ENCODE measurements at places on chromosomes 7 and 10. TPM values are rescaled to one million over a fixed set of nuclear protein-coding genes. Genes with fewer than 3 reads are reported as not detected.

The NRP1 gene
- 421 TPM for total RNA-seq

The DRGX gene
- total RNA-seq, result not detected

The FMC1 gene
- total RNA-seq, result 9.6 TPM

The MTERF1 gene
- 11.0 TPM for total RNA-seq

The JAKMIP3 gene
- under 0.01 TPM for total RNA-seq

The CCL24 gene
- not detected for total RNA-seq

The PTEN gene
- 150 TPM for total RNA-seq

The FIS1 gene
- 97.4 TPM for total RNA-seq

The CALHM3 gene
- not detected for total RNA-seq

The STRIP2 gene
- total RNA-seq, result 8.7 TPM

The CNNM1 gene
- total RNA-seq, result 1.6 TPM

The ANXA8L1 gene
- total RNA-seq, result 10.3 TPM

The GLI3 gene
- total RNA-seq, result 5.9 TPM

The TRIM73 gene
- total RNA-seq, result 0.29 TPM

The CACNB2 gene
- 0.14 TPM for total RNA-seq
